ENCODE measurements at places on chromosomes 1 and 21. TPM values are rescaled to one million over a fixed set of nuclear protein-coding genes. Genes with fewer than 3 reads are reported as not detected.

Gene DMBX1
- not detected for total RNA-seq

Gene GPR37L1
- 0.76 TPM for total RNA-seq

Gene DISC1
- 12.8 TPM for total RNA-seq

Gene JAM2
- 3.5 TPM for total RNA-seq

Gene FALEC
- total RNA-seq: not detected

Gene COL8A2
- total RNA-seq: 1.8 TPM

Gene CTTNBP2NL
- 85.1 TPM for total RNA-seq

Gene GPR25
- total RNA-seq: 0.64 TPM

Gene DTL
- total RNA-seq: 4.1 TPM

Gene ERVH48-1
- total RNA-seq: not detected

Measured in left colon (tissue), 2 donors.